ENCODE measurements at places on chromosomes 12 and 14.

DNA sequence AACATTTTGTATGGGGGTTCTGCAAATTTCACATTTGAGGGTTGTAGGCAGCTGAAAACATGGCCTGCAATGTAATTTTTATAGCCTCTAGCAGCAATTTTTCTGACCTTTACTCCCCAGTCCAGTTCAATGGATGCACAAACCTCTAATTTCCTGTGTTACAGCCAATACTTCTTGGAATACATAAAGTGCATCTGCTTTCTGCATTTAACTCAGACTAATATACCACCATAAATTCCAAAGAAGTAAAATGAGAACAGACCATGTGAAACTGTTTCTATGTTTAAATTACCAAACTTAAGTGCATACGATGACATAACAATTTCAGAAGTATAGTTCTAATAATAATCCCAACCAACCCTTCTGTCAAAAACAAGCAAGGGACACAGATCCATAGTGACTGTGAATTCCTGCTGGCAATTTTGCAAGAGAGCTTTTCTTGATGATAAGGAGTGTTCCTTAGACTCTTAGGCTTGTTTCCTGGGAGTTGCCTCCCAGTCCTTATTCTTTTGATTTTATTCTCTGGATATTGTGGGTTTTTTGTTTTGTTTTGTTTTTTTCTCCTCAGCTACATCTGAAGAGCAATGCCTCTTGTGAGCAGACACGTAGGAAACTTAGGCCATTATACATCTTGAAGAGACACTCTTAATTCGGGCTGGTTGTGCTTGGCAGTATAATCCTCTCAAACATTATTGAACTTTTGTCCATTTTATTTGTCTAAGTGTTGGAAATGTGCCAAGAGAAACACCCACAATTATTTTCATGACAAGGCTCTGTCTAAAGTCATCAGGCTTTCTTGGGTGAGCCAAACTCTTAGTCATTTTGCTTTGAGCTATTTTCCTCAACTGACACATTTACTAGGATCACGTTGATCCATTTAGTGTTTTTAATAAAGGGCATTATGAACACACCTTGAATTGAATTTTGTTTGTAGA, 51.3 kb upstream of the RERGL start:
- peak; percentile 16 for DNase-seq

GRCh38 chr12:103279444-103279843, 216.3 kb downstream of the C12orf42 start:
- DNase-seq, result no peak

- DNase-seq, result no peak
Observed at GRCh38 chr14:92240658-92241057, 82.3 kb upstream of the SLC24A4 start.

DNA sequence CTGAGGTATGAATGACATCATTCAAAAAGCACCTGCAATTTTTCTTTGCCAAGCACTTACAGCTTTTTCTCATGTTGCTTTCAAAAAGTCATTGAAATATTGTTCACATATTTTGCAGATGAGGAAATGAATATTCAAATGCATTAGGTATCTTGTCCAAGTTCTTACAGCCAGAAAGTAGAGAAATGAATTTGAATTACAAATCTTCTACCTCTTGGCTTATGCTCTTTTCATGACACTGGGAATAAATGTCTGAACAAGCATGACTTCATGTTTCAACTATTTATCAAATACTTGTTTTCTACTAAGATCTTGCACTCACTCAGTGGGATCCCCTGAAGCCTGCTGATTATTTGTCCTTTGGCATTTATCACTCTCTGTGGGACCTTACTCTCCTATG, 267.2 kb upstream of the BTG1 start:
- DNase-seq, result no peak

- DNase-seq, result no peak
Observed at GRCh38 chr12:124774462-124775167, 89.0 kb downstream of the SCARB1 start.

- no peak for DNase-seq
Observed at GRCh38 chr14:92861856-92862745, 60.8 kb upstream of the CHGA start.

DNA sequence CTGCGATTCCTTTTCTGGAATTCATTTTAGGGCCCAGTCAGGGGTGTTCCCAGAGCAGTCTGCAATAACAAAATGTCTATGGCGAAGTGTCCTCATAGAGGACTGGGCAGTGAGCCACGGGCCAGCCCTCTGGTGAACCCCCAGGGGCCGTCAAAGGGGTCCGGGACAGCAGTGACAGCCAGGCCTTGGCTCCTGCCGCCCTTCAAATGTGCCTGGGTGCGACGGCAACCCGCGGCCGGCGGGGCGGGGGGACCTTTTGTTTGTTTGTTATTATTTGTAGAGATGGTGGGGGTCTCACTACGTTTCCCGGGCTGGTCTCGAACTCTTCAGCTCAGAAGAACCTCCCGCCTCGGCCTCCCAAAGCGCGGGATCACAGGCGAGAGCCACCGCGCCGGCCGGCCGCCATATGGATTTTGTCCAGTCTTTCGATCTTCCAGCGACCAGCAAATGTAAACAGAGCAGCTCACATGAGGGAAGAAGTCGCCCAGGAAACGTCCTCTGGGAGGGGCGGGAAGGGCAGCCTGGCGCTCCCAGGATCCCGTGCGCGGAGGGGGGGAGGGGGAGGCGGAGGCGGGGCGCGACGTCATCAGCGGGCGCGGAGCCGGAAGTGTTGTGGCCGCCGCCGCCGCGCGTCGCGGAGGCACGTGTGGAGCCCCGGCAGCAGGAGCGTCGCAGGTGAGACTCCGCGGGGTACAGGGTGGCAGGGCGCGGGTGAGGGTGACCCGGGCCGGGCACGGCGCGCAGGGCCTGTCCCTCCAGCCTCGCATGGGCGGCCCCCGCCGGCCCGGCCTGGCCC, at the start of gene TRMT61A:
TSS of gene TRMT61A (plus strand) at position 610 of the 796 bp plus-strand sequence. CDS start 783 bp downstream, outside the sequence.
- peak; percentile 48 for DNase-seq

All from kidney glomerular epithelial cell (primary cell).